ENCODE measurements at places on chromosomes 1 and 21.

DNA sequence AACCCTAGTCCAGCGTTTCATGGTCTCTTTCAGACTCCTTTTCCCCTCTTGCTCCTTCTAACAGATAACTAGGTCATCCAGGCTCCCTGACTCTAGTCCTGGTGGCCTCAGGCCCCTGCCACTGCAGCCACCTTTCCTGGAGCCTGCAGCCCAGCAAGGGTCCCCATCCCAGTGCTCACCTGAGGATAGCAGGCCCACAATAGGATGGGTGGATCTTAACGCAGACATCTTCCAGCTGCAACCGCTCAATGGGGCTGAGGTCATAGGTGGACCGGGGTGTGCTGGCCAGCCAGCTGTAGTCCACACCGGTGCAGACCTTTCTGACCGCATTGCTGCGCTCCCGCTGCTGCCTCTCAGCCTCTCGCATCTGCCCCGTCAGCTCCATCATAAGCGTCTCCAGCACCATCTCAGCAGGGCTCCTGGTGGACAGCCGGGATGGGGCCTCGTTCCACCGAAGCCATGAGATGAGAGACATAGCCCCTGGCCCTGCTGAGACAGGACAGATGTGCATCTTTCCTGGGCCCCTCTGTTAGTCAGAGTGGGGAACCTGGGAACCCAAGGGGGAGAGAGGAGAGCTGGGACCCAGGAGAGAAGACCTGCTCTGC lies 10.9 kb downstream of the RD3 start:
- no peak for DNase-seq

DNA sequence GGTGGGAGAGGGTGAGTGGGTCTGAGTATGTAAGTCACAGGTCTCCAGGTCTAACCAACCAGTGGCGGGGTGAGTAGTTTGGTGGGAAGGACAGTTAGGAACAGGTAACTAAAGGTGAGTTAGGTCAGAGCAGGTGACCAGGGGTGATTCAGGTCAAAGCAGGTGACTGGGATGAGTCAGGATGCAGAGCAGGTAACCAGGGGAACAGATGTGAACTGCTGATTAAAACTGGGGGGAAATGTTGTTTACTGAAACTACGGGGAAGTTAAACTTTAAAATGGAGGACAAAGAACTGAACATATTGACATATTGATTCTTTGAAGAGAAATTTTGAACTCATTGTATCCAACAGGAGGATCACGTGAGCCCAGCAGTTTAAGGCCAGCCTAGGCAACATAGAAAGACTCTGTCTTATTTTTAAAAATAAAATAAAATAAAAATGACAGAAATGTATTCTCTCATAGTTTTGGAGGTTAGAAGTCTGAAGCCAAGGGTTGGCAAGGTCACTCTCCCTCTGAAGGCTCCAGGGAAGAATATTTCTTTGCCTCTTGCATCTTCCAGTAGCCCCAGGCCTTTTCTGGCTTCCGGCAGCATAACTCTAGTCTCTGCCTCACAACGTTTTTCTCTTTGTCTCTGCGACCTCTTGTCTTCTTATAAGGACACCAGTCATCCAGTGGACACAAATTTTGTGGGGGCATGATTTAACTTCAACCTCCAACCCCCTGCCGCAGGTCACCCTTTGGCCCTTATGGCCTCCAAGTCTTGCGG lies 64.3 kb upstream of the TINAGL1 start:
- DNase-seq: no peak

- DNase-seq: peak; percentile 98
Observed at GRCh38 chr1:16048573-16049189, 5.1 kb downstream of the CLCNKB start.

- DNase-seq: no peak
Observed at GRCh38 chr1:38137164-38137563, 90.6 kb upstream of the POU3F1 start.

- no peak for DNase-seq
Observed at GRCh38 chr1:170198090-170198489, 52.3 kb downstream of the NTMT2 start.

DNA sequence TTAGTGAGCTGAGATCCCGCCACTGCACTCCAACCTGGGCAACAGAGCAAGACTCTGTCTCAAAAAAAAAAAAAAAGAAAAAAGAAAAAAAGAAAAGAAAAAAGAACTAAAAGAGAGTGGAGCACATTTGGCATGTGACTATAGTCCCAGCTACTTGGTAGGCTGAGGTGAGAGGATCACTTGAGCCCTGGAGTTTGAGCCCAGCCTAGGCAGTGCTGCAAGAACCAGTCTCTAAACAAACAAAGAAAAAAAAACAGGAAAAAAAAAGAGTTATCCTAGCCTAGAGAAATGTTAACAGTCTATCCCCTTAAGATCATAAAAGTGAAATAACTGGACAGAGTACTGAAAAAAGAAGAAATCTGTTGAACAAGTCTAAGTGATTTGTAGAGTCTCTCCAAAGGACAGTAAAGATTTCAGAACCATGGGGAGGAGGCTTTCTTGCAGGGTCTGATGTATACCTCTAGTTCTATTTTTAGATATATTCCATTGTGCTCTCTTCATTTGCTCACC lies 4.5 kb upstream of the PRDX1 start:
- DNase-seq: no peak

DNA sequence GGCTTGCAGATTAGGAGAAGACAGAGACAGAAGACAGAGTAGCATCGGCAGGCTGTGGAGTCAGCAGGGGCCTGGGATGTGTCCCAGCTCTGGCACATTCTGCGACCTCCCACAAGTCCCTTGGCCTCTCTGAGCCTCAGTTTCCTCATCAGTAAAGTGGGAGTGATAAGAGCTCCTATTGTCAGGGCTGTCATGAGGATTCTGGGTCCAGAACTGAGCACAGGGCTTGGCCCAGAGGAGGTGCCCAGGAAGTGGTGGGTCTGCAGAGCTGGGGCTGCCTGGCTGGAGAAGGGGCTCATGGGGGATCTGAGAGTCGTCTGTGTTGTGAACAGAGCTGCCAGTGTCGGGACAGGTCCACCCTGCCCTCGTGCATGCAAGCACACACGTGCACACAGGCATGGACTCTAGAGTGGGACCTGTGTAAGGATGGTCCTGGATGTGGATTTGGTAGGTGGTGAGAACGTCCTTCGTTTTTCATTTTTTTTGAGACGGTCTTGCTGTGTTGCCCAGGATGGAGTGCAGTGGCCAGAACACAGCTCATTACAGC lies 262.9 kb downstream of the PTPRU start:
- no peak for DNase-seq

DNA sequence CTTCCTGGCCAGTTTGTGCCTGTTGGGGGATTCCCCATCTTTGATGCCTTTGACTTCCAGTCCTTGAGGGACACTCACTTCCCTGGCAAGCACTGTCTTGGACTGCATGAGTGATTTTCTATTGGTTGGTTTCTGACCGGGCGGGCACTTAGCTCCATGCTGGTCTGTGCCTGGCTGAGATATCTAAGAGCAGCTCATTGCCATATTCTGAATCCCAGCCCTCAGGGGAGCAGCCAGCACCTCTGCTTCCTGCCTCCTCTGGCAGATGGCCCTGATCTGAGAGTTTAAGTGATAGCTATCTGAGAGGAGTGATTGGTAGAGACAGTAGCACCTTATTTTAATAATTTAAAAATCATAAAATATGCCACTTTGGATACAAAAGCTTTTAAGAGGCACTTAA lies 52.5 kb downstream of the DISC1 start:
- no peak for DNase-seq

- no peak for DNase-seq
Observed at GRCh38 chr1:76292418-76293184, 218.1 kb downstream of the ST6GALNAC3 start.

DNA sequence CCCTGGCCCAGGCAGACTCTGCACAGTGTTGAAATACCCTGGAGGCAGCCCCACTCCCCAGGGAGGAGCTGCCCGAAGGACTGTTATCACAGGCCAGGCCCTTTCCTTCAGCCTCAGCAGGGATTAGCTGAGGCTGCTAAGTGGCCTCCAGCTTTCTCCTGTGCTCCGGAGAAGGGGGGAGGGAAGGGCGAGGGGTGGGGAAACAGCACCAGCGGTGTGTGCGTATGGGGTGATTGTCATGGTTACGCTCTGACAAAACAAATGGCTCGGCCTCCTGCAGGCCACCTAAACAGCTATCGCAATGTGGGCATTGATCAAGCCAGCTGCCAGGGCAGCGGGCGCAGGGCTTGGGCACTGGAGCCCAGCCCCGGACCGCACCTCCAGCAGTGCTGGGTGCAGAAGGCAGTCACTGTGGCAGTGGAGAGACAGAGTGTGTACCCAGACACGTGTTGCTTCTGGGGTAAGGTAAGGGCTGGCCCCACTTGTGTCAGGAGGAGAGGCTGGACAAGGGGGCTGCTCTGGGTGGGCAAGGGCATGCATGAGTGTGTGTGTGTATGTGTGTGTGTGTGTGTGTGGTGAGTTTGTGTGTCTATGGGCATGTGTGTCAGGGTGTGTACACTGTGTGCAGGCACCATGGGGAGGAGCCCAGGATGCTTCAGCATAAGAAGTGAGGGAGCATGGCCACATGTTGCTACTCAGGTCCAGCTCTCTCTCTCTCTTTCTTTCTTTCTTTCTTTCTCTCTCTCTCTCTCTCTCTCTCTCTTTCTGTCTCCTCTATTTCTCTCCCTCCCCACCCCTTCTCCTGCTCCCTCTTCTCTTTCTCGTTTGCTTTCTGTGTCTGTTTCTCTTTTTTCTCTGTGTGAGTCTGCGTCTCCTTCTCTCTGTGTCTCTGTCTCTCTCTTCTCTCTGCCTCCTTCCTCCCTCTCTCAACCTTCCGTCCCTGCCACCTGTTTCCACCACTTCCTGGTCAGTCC lies at the start of gene VWA5B1:
VWA5B1 (plus strand) TSS at position 252 of the 974 bp plus-strand sequence. CDS start 19,727 bp downstream, outside the sequence.
- peak; percentile 79 for DNase-seq

DNA sequence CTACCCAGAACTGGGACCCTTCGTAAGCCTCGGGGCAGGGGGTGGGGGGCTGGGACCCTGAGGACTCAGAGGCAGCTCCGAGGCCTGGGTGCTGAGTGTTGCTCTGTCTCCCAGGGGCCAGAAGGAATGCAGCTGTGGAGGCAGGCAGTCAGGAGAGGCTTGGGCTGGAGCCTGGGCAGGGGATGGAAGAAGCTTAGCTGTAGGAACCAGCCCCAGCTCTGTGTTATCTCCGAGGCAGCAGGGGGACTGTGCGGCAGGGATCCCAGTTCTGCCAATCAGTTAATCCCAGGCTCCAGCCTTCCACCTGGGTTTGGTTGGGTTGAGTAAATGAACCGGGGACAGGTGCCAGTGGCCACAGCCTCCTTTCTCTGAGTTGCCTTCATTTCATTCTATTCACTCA lies 8.2 kb upstream of the GRIK3 start:
- DNase-seq: no peak

GRCh38 chr21:26810266-26810665 lies 34.9 kb downstream of the ADAMTS1 start:
- DNase-seq: no peak
